ENCODE measurements at places on chromosomes 3 and 15. TPM values are rescaled to one million over a fixed set of nuclear protein-coding genes. Genes with fewer than 3 reads are reported as not detected.

C3orf22 gene
- total RNA-seq: not detected

GP9 gene
- total RNA-seq: not detected

CASR gene
- not detected for total RNA-seq

ITIH1 gene
- total RNA-seq: not detected

CAND2 gene
- 1.4 TPM for total RNA-seq

PROK2 gene
- total RNA-seq: not detected

LRRC34 gene
- total RNA-seq: 0.85 TPM

EXD1 gene
- not detected for total RNA-seq

PCOLCE2 gene
- 0.56 TPM for total RNA-seq

PIGBOS1 gene
- total RNA-seq: 9.5 TPM

CRTAP gene
- total RNA-seq: 145 TPM

OCA2 gene
- 0.88 TPM for total RNA-seq

CFAP161 gene
- not detected for total RNA-seq

Data from airway epithelial cell (primary cell).